ENCODE measurements at places on chromosomes 16 and 17.

DNA sequence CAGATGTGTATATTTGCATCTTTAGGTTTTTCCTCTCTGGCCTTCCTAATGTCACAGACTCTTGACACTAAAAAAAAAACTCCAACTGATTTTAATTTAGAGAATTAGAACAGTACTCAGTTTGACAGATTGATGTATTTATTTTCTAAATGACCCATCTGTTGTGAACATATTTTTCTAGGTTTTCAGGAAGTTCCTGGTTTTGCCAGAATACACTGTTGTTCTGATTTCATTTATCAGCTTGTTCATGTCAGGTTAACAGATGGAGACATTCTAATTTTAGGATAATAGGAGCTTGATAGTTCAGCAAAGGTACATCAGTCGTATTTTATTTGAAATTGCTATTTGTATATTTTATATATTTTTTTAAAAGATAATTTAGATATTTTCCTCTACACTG is 133.4 kb downstream of the TANC2 start:
- DNase-seq, result no peak

- DNase-seq, result no peak
These were observed 169.1 kb downstream of the XYLT1 start for GRCh38 chr16:17301593-17302135.

GRCh38 chr17:68599552-68600066 is 1.6 kb downstream of the FAM20A start:
- DNase-seq, result no peak

DNA sequence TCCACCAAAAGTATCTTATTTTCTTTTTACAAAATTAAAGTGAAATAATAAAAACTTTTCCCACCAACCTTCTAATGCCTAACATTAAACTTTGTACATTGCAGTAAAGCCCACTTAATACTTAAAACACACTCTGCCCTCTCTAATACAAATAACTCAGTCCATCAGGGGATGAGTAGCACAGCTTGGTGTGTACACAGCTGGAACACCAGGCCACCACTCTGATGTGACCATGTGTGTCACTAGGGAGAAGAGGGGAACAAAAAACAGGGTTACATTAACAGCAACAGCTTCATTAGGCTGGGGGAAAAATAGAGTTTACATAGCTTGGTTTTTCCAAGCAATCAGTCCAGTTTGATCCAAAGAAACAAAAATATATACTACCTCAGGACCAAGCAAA is 295.0 kb downstream of the CEP112 start:
- DNase-seq, result no peak

DNA sequence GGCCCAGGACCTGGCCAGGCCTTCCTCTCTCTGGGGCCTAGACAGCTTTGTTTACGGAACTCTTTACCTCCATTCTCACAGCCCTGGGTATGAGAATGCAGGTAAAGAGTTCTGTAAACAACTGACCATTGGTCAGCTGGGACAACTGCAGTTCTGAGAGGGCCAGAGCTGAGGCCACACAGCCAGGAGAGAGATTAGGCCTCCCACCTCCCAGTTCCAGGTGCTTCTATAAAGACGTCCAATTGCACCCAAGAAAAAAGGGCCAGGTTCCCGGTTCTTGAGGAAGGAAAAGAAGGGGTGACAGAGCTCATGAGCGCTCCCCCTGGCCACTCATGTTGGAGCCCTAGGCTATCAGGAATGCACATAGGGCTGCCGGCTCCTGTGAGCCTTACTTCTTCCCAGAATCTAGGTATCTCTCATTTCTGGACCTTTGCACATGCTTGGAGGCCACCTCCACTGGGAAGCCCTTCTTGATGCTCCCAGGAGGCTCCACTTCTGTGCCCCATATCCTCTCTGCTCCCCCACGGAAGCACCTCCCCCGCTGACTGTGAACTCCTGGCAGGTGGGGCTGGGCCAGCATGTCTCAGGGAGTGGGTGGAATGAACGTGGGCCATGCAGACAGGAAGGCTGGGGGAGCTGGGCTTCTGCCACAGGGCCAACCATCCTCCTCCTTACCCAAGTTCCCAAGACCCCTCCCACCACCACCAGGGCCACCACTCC is 13.1 kb downstream of the CNGB1 start:
- DNase-seq, result no peak

Data from fibroblast of skin of abdomen (primary cell).